ENCODE measurements at places on chromosomes 6 and 20.
A peak's percentile ranks its signal among the peaks of the same experiment; 100 is the strongest.

GRCh38 chr6:115601509-115601908, 459.2 kb downstream of the FRK start:
- no peak for DNase-seq

DNA sequence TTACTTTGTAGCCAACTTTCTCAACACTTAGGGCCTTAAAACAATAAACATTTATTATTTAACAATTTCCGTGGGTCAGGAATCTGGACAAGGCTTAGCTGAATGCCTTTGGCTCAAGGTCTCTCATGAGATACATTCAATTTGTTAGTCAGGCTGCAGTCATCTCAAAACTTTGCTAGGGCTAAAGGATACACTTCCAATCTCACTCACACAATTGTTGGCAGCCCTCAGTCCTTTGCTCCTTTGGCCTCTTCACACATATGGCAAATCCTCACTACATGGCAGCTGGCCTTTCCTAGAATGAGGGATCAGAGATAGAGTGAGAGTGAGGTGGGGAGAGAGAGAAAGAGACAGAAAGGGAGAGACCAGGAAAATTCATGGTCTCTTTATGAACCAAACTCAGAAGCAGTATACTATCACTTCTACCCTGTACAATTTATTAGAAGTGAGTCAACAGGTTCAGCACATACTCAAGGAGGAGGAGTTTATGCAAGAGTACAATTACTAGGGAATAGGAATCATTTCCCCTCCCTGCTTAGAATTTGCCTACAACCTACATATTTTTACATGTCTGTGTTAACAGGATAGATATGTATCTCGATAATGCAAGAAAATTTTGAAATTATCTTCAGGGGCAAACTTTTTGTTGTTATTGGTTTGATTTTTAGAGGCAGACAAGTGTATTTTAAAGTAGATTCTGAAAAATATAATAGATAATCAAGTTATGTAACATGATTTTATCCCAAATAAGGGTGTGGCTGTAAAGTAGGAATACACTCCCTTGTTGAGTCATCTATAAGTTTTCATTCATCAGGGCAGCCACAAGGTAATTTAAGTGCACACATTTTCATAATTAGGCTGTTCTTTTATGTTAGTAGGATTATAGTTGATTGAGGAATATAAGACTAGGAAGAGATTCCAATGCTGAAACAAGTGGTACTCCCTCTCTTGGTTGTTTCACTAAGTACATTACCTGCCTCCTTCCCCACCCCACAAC, 85.9 kb upstream of the HMGCLL1 start:
- no peak for DNase-seq

GRCh38 chr6:163460307-163460782, 45.8 kb downstream of the QKI start:
- DNase-seq, result no peak

DNA sequence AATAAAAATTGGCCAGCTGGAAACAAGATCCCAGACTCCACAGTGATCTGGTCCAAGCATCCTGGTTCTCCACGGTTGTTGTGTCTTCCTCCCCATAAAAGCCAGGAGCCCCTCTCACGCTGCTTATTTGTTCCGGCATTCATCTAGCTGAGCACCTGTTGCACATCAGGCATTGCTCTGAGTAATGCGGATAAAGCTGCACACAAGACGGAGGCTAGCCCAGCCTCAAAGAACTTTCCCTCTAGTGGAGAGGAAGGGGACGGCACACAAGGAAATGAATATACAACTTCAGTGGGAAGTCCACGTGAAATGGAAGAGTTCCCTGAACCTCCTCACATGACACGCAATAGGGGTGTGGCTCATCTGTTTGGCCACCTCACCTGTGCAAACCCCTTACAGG, 30.3 kb upstream of the NXT1 start:
- DNase-seq, result no peak

DNA sequence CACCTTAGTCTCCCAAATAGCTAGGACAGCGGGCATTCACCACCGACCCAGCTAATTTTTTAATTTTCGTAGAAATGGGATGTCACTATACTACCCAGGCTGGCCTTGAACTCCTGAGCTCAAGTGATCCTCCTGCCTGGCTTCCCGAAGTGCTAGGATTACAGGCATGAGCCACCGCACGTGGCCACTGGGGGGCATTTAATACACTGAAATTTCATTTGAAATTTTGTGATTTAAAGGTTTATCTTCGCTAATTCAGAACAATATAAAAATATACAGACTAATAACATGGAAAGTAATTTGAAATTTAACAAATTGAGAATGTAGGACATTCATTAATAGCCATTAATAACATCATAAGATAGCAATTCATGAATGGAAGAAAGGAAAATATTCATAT, 20.5 kb upstream of the TBC1D32 start:
- no peak for DNase-seq

- no peak for DNase-seq
Measured at GRCh38 chr6:61909486-61909885, 376.5 kb downstream of the KHDRBS2 start.

- DNase-seq, result no peak
Measured at GRCh38 chr20:52945862-52946522, 26.2 kb upstream of the TSHZ2 start.

DNA sequence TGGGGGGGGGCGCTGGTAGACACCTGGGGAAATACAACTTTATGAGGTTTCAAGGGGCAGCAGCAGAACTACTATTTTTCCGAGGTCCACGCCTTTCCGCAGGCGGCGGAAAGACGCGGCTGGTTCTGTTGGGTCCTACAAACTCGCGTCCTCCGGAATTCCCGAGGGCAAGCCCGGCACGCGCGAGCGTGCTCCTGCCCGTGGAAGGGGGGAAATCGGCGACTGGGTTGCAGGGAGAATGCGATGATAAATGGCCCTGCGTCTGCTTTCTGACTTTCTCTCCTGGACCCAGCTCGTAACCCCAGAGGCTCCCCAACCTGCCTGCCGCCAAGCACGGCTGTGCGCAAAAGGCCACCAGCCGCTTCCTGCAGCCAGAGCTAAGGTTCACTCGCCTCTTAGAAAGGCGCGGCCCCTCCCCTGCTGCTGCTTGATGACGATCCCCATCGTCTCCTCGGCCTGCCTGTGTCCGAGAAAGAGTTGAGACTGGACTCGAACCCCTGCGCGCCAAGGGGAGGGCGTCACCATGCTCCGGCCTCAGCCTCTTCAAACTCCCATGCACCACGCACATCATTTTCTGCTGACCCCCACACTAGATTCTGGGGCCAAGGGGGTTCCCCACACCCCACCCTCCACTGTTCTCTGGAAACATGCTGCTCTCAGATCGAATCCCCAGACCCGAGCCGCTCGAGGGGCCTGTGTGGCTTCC, 6.7 kb downstream of the FOXA2 start:
- peak; percentile 36 for DNase-seq

- DNase-seq, result peak; percentile 64
Measured at GRCh38 chr20:37902504-37903313, at the start of gene VSTM2L. TSS of gene VSTM2L (plus strand) at chr20:37903127. CDS start at chr20:37903351, 224 bp downstream.

GRCh38 chr6:44072959-44073611, 54.2 kb downstream of the MRPL14 start:
- peak; percentile 89 for DNase-seq

DNA sequence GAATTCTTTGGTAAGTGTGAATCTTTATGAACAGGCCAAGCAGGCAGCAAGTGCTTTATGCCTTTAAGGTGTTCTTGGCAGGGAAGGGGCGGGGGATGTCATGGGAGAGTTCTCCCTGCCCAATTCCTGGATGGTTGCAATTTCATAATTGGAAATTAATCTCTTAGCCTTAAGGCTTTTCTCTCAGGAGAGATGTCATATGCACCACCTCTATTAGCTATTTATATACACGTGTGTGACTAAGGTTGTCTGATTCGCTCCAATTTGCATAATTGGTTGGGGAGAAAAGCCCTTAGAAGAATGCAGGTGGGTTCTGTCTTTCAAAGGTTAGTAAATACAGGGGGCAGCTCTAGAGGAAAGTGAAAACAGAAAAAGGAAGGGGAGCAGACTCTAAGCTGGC, 5.2 kb upstream of the ENPP5 start:
- no peak for DNase-seq

GRCh38 chr20:58452667-58453255, 62.4 kb downstream of the APCDD1L start:
- DNase-seq, result no peak

DNA sequence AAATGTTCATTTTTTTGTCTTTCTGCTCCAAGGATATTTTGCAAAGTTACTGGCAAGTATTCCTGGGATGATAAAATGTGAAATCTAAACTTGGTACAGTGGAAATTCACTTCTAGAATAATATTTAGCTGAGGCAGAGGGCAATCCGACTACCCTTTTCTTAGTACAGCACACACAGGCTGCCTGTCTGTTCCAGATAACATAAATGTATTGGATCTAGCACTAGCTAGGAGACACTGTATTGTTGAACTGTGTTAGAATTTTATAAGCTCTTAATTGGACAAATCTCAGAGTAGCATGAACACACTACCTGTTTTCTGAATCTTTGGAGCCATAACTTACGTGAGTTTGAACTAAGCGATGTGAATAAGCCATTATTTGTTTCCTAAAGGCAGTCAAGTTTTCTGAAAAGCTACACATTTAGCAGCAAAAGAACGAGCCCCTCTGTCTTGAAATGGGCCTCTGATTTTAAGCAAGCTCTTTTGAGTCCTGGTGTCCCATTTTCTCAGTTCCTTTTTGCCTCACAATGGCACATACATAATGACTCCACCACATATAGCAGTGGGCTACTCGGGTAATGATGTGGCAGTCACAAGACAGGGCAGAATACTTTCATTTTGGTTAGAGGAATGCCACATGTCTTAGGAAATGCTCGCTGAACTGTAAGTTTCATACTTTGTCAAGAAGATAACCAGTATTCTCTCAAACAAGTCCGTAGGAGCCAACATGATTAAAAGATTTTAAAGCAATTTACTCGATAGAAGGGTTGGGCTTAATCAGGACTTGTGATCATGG, 116.5 kb upstream of the ESR1 start:
- no peak for DNase-seq

GRCh38 chr6:39543950-39544349, 181.3 kb downstream of the KIF6 start:
- no peak for DNase-seq

DNA sequence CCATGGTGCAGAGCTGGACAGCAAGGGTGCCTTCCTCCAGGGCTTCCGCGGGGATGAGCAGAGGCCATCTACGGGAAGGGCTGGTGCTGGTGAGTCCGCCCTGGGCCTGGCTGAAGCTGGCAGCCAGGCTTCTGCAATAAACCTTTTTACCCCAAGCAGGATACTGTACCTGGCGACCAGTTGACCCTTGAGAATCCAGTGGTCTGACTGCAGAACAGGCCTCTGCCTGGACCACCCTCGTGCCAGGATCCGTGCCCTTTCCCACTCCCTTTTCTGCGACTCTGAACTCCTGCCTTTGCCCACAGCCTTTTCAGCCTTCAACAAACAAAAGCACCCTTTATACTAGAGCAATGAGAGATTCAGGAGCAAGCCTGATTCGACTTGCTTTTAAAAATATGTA, 18.9 kb downstream of the CDH26 start:
- no peak for DNase-seq

DNA sequence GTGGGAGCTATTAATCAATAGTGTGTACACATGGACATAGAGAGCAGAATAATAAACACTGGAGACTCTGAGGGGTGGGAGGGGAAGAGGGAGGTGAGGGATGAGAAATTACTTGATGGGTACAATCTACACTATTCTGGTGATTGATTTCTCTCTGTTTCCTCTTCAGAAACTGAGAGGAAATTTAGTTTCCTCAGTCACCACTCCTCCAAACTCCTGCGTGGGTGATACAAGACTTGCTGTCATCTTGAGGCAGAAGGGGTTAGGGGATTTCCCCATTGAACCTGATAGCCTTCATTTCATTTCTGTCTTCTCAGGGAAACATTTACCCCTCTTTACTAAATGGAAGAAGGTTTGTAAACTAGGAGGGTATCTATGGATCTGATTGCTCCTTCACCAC, 84.3 kb upstream of the ESR1 start:
- DNase-seq, result no peak

GRCh38 chr6:141088171-141088570, 1044.6 kb upstream of the GJE1 start:
- no peak for DNase-seq

DNA sequence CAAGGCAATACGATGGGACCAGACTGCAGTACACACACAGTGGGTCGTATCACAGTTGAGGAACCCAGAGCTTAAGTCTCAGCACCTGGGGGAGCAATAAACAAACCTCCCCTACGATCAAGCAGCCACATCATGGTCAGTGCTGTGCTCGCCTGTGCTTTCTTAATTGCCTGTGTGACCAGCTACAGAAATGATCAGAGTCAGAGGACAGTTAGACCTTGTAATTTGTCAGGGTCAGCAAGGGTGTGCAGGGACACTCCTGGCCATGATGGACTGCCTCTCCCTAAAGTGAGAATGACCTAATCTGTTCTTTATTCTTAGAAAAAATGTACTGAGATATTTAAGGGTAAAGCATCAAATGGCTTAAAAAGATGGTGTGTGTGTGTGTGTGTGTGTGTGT, 78.4 kb downstream of the OPRM1 start:
- no peak for DNase-seq

- DNase-seq, result no peak
Measured at GRCh38 chr20:23115822-23116221, 29.7 kb upstream of the CD93 start.

DNA sequence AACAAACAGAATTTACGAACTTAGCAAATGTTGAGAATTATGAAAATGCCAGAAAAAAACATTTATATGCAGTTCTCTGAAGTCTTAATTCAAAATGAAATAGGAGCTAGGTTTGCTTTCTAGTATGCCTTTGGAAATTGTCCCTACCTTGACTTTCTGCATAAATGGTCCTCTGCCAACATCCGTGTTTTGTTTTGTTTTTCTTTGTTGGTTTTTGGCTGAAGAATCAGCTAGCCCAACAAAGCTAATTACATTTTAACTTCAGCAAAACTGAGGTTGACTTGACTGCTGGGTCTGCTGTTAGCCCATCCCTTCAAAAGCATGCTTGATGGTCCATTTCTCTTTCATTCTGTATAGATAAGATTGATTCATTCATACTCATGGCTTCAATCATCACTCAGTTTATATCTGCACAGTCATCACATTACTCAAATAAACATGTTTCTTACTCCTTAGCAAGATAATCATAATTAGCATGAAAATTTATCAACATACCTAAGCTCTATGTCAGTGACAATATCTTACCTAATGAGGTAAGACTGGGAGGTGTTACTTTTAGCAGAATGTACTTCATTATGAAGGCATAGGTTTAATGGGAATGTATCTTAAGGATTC, 76.4 kb downstream of the ADGRB3 start:
- DNase-seq, result no peak

- no peak for DNase-seq
Measured at GRCh38 chr20:48905297-48905647, 16.2 kb upstream of the ARFGEF2 start.

GRCh38 chr6:25660512-25660911, 8.5 kb downstream of the SCGN start:
- DNase-seq, result no peak

- no peak for DNase-seq
Measured at GRCh38 chr6:132972971-132973370, 158.6 kb downstream of the RPS12 start.

- no peak for DNase-seq
Measured at GRCh38 chr20:19737025-19737424, 21.0 kb upstream of the RIN2 start.
